ENCODE measurements at places on chromosomes 2 and 18.
A peak's percentile ranks its signal among the peaks of the same experiment; 100 is the strongest.

DNA sequence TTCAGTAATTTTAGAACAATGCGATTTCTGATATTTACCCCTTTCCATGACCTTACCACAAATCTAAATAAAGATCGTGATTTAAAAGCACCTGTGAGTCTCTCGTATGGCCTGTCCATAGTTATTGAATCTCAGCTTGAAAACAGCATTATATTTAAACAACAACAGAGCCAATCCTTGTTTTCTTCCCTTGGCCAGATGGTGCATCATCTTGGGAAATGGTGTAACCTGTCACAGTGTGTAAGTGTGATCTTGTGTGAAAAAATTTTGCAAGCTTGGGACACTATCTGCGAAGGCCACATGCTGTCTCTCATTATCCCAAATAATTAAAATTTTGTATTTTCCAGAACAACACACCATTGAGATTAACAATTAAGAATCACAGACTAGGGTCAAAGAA lies 262.7 kb upstream of the SPHKAP start:
- DNase-seq: no peak

DNA sequence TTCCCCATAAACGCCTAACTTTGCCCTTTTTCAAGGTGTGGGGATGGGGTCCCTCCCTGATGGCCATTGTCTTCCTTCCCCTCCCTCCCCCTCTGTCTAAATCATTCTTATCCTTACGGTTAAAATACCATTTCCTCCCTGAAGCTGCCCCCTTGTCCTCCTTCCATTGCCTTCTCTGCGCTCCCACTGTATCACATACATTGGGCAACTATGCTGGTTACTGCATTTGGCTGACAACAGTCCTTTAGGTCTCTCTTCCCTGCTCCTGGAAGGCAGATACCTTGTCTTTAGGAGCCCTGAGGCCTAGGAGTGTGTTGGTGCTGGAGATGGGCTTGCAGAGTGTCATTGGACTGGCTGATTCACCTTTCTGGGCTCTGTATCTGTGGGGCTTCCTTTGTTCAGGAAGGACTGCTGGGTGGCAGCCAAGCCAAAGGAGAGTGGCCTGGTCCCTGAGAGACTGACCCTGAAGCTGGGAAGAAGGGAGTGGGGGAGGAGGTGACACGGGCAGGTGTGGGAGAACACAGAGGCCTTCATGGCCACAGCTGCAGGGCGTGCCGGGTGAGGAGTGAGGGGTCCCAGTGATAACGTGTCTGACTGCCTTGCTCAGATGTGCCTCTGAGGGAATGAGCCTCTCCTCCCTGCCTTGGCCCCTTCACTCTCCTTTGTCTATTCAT lies 2.2 kb downstream of the WNT6 start:
- DNase-seq: no peak

DNA sequence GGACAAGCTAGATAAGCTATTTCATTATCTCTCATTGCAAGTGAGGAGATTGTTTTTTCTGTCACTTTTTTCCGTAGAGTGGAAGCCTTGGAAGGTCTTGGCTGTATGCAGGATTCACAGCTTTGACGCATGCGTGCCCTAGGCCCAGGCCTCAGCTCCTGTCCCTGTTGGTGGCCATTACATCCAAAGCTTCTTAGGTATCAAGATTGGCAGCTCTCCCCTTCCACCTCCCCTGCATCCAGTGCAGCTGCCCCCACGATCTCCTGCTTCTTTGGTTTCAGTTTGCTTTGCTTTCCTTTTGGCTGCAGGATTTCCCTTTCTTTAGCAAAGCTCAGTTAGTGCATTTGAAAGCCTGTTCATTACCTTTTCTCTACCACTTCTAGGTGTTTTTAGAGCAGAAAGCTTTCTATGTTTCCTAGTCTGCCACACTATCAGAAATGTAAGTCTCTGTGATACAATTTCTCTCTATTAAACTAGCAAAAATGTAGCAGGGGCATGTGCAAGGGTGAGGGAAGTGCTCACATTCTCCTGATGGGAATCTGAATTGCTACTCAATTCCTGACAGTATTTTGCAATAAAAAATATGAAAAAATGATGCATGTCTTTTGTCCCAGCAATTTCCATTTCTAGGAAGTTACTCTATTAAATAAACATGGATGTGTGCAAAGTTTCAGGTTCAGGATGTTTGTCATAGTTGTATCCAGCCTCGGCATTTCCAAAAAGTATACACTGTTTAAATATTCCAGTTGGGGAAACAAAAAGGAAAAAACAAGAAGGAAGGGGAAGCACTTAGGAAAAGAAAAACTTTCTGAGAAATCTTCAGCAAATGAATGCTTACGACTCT lies 91.2 kb downstream of the LIPG start:
- peak; percentile 65 for DNase-seq

- no peak for DNase-seq
These were observed 77.3 kb upstream of the RMDN2 start for GRCh38 chr2:37847792-37848191.

DNA sequence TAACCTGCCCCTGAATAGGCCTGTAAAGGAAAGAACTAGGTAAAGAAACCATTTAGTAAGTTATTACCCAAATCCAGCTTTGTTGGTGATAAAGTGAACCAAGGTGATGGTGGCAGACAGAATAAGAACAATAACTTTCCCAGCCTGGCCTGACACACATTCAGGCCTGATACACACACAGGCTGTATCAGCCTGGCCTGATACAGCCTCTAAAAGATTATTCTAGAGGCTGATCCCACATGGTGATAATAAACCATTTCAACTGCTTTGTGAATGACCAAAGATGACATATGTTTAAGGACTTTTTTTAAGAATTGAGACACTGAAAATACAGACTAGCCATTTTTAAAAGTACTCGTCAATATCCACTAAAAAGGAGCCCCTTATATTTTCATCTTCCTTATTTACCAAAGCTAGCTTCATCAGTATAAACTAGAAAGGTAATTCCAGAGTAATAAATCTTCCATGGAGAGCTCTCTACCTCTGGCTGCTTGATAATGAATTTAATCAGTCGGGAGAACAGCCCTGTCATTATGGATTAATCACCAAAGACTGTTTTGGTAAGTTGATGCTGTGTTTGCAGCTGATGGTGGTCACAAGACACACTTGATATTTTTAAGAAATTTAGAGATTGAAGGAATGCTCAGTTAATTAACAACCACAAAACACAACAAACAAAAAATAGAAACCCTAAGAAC lies 77.2 kb downstream of the SLC8A1 start:
- DNase-seq: no peak

- no peak for DNase-seq
These were observed 35.1 kb downstream of the ADI1 start for GRCh38 chr2:3483986-3484960.

- no peak for DNase-seq
These were observed 12.8 kb downstream of the PSMD1 start for GRCh38 chr2:231069379-231070054.

GRCh38 chr18:25787276-25787675 lies 303.1 kb downstream of the SS18 start:
- no peak for DNase-seq

DNA sequence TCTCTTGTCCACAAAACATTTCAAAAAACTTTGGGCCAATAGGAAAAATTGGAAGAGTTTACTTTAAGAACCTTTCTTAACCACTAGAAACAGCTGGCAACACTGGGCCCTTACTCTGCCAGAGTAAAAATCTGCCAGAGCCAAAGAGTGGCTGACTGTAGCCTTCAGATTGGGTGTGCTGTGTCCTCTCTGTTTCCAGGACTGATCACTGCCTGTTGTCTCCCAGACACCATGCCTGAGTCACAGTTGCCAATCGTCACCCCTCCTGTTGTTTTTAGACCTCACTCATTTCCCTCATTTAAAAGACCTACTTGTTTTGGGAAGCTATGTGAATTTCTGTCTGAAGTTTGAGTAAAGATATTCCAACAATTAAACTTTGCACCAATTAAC lies 159.1 kb downstream of the PPP1R1C start:
- DNase-seq: no peak

GRCh38 chr2:224586127-224586695 lies 1.0 kb upstream of the CUL3 start:
- no peak for DNase-seq

GRCh38 chr2:196334710-196335109 lies 163.3 kb upstream of the STK17B start:
- no peak for DNase-seq

GRCh38 chr2:189252991-189253675 lies 73.6 kb upstream of the COL5A2 start:
- DNase-seq: no peak

DNA sequence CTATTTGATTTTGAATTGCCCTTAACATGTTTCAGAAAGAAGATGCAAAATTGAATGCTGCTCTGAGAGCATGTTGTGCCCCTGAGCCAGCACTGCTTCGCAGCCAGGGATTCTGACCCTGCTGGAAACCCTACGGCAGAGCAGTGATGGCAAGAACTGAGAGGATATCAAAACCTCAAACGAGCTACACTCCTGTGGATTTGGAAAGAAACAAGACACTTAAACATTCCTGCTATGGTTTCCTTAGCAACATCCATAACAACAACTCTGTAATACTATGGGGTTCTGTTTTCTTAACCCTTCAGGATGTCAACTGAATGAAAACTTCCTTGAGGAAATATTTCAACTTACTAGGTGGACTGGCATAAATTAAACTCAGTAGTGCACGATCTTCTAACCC lies 649.1 kb downstream of the NYAP2 start:
- peak; percentile 81 for DNase-seq

GRCh38 chr18:52907543-52908308 lies 567.7 kb downstream of the DCC start:
- DNase-seq: no peak

DNA sequence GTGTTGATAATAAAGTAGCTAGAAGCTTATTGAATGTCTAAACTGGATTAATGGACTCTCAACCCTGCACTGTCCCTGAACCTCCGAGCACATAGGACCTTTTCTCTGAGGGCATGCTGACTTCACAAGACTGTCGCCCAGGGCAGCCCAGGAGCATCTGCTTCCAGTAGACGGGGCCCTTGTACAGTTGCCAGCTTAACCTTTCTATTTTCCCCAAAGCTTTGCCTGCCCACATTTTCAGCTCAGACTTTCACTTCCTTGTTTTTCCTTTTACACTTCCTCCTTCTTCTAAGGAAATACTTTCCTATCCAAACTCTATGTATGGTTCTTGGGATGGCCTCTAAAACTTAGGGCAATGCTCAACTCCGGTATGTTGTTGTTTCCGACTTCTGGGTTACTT lies 1.3 kb downstream of the VWA3B start:
- no peak for DNase-seq

GRCh38 chr2:207183506-207183905 lies 17.8 kb upstream of the KLF7 start:
- DNase-seq: no peak

GRCh38 chr2:203340791-203341487 lies 12.7 kb downstream of the ABI2 start:
- DNase-seq: no peak

DNA sequence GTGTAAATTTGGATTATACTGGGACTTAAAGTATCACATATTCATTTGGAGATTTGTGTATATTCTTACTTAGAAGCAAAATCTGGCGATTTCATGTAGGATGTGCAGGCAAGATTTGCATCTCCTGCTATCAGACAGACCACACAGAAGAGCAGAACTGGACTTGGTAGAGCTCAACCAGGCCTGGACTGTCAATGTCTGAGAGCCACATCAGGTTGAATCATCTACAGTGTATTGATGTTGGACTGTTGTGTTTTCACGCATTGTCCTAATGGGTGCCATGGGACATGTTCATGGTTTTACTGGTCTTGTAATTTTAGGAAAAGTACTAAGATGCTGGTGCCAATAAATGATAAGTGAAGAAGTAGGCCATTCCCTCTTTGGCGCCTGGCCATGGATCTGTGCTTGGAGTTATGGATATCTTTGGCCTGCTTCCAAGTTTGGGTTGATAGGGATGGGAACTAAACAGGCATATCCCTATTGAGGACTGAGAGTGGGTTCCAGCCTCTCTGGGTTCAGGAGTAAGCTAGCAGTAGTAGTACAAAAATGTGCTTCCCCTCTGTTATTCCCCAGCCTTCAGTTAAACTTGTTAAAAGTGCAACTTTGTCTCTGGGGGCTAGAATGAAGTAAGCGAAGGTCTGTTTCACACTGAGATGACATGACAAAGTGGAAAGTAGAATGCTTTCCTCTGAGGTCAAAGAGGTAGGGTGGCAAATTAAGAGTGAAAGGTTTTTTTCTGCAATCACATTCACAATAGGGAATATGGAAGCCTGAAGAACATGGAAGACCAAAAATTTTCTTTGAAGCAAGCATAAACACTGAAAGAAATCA lies 49.2 kb upstream of the NEMP2 start:
- no peak for DNase-seq

DNA sequence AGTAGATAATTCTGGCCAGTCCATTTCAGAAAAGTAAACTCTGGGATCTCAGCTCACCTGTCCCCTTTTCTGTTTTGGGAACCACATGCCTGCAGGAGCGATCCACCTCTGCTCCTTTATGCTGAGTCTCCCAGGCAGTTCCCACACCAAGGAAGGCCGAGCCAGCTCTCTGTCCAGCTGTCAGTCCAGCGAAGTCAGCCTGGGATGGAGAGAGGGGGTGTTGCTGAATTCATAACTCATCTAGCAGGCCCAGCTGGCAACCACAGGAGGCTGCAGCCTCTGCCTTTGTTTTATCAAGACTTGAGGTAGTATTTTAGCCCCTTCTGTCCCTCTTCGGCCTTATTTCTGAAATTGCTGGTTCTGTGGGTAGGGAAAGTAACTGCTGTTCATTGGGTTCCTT lies 209.9 kb downstream of the ARL4C start:
- DNase-seq: no peak

- no peak for DNase-seq
These were observed 47.8 kb downstream of the KCTD18 start for GRCh38 chr2:200461846-200462710.

GRCh38 chr2:111945444-111946293 lies 47.3 kb downstream of the MERTK start:
- DNase-seq: no peak

DNA sequence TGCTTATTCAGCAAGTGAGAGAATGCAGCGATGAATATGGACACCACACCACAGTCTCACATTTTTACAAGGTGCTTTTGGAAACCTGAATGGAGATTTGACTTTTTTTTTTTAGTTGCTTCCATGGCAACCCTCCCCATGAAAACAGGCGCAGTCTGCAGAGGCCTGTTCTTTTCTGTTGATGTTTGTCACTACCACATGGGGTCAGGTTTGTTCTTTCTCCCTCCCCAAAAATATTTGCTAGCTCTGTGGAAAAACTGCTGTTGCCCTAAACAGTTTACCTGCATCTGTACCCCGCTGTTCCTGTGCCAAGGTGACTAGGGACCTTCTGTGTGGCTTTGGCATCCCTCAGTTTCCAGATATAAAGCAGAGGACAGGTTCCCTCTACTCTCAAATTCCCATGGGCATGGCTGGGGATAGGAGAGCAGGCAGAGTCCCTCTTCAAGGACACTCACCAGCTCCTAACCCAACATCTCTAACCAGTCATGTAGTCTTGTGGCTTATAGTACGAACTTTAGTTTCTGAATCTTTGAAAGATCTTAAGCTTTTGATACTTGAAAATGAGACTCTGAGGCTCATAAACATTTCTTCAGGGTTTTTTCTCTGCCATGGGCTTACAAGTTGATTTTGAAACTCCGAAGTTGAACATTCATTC lies 14.7 kb upstream of the MAPRE2 start:
- no peak for DNase-seq

DNA sequence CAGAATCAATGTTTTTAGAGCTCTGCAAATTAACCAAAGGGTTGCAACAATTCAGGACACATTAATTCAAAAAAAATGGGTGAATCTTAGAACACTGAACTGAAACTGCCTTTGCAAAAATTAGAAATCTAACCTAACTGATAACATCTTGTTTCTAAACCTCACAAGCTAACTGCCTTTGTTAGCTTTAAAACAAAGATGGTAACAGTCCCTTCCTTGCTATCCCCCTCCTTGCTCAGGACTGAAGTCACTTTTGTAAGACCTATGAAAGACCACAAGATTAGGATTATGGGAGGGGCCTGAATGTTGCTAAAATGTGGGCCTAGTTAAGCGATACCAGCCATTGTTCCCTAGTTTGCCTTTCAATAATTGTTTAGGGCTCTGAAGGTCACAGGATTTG lies 44.9 kb upstream of the LONRF2 start:
- no peak for DNase-seq

All from renal pelvis (tissue), 12 donors.